ENCODE measurements at places on chromosomes 5 and 9.

DNA sequence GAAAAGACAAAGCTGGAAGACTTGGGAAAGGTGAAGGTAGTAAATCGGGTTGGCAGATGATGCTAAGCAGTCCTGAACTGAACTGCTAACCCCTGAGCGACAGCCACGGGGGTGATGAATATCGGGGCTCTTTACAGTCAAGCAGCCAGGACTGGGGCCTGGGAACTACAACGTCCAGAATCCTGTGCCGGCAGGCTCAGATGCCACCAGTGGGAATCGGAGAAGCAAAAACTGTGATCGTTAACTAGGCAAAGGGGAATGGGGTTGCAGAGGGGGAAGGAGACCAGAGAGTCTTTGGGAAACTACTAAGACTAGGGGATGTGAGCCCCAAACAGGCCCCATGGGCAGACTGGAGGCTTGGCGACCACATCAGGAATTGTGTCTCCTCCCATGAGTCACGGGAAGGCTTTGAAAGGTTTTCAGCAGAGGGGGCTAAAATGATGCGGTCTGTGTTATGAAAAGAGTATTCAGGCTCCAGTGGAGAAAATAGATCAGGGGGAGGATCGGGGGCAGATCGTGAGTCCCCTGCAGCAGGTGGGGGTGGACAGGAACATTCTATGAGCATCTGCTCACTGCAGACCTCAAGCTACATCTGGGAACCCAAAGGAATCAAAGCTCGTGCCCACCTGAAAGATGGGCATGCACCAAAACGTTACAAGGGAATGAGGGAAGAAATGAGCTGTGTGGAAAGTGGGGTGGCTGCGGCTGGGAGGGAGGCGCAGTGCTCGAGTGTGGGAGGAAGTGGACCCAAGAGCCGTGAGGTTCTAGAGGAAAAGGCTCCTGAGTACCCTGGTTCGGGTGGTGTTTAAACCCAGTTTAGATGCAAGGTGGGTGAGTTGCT is 53.8 kb downstream of the HRH2 start:
- DNase-seq = no peak

DNA sequence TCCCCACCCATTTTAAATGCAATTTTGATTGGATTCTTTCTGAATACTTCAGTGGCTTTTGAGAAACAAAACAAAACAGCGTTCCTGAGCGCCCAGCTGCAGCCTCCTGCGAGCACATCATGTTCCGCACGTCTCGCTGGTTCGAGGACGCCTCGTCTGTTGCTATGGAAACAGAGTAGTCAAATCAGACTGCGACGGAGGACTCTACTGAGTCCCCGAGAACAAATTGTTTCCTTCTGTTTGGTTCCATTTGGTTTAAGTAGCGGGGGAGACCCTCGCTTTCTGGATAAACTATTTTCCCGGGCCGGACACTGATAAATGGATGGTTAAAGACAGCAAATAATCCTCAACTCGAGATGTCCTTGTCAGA is 69.0 kb downstream of the SLC28A3 start:
- no peak for DNase-seq

- peak; percentile 21 for DNase-seq
These were observed 29.0 kb upstream of the CCNG1 start for GRCh38 chr5:163408311-163408923.

- DNase-seq = no peak
These were observed 57.0 kb downstream of the FBXL17 start for GRCh38 chr5:108324886-108325285.

- no peak for DNase-seq
These were observed 185.6 kb upstream of the POU5F2 start for GRCh38 chr5:93926831-93927620.

- no peak for DNase-seq
These were observed 64.7 kb downstream of the BARX1 start for GRCh38 chr9:93890436-93890935.

- DNase-seq = no peak
These were observed 34.9 kb downstream of the WNK2 start for GRCh38 chr9:93218671-93219420.

DNA sequence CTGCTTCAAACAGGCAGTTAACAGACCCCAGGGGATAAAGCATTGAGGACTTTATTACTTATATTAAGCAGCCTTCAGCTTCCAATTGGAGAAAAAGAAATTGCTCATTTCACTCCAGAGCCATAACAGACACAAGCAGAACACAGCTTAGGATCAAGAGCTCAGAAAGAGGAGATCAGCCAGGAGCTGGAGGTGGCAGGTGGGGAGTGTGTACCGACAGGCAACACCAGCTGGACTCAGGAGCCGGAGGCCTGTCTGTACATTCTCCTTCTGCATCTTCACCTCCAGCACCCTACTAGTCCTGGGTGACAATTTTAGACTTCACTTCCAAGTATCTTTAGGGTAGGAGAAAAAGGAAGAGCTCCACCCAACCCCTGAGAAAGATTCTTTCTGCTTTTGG is 35.8 kb downstream of the NRG2 start:
- DNase-seq = no peak

DNA sequence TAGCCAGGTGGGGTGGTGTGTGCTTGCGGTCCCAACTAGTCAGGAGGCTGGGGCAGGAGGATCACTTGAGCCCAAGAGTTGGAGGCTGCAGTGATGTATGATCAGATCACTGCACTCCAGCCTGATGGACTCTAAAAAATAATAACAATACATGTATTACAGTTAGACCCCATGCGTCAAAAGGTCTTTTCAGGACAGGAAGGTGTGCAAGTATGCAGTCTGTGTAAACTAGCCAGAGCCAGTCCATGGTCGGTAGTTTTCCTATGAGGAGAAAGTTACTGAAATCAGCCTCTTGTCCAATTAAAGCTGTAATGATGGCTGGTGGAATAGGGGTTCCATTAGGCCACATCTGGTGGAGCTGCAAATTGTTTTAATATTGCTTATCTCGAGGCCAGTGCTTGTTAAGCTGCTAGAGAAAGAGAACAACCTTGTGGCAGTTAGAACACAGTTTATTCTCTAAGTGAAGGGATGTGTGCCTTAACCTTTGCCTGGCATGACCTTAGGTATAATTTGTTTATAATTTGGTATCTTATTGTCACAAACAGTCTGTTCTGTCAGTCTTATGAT is 1.5 kb upstream of the STOM start:
- DNase-seq = no peak

DNA sequence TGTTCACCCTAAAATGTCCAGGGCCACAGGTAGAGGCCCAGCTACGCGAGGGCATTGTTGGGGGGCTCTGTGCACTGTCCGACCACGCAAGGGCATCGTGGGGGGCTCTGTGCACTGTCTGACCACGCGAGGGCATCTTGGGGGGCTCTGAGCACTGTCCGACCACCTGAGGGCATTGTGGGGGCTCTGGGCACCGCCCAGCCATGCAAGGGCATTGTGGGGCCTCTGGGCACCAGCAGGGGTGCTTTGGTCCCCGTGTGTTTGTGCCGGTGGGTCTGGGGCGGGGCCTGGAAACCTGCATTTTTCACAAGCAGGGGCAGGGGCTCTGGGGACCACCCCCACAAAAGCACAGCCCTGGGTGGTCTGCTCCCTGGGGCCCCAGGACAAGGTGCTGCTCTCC is 41.5 kb upstream of the RXRA start:
- DNase-seq = no peak

GRCh38 chr9:102273952-102274351 is 535.5 kb upstream of the GRIN3A start:
- DNase-seq = no peak

- DNase-seq = no peak
These were observed 173.2 kb upstream of the FBN2 start for GRCh38 chr5:128711216-128711615.

DNA sequence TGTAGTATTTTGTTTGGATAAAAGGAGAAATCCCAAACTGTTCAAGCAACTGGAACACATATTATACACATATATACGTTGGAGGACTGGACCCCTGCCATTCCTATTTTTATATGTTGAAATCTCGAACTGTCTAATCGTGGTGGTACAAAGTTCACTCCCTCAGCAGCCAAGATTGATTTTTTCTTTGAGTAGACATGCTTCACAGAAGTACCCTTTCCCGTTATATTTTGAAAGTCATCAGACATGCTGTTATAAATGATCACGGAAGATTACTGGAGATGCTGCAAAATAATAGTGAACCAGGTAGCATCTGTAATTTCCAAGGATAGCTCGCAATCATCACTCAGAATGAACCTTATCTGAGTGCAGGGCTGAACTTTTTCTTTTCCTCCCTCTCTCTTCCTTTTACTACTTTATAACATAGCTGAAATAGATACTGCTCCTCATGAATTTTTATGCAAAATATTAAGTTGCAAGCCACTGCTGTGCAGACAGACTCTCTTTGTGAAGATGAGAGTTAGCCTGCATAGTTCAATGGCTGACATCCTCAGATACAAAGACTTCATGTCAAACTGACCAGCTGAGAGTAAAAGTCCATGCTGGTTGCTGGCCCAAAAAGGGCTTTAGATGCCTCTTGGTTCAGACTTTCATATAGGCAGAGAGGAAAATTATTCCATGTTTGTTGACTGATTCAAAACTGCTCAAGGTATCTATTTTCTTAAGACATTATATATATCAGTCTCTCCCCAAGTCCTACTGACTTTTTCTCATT is 451.9 kb downstream of the TMEM38B start:
- DNase-seq = no peak

- DNase-seq = peak; percentile 74
These were observed at the start of gene SUSD1 for GRCh38 chr9:112174965-112175795. TSS of gene SUSD1 (minus strand) at chr9:112175297. CDS start at chr9:112175235, 62 bp downstream.

- DNase-seq = no peak
These were observed 35.5 kb downstream of the RNF38 start for GRCh38 chr9:36364577-36364976.

DNA sequence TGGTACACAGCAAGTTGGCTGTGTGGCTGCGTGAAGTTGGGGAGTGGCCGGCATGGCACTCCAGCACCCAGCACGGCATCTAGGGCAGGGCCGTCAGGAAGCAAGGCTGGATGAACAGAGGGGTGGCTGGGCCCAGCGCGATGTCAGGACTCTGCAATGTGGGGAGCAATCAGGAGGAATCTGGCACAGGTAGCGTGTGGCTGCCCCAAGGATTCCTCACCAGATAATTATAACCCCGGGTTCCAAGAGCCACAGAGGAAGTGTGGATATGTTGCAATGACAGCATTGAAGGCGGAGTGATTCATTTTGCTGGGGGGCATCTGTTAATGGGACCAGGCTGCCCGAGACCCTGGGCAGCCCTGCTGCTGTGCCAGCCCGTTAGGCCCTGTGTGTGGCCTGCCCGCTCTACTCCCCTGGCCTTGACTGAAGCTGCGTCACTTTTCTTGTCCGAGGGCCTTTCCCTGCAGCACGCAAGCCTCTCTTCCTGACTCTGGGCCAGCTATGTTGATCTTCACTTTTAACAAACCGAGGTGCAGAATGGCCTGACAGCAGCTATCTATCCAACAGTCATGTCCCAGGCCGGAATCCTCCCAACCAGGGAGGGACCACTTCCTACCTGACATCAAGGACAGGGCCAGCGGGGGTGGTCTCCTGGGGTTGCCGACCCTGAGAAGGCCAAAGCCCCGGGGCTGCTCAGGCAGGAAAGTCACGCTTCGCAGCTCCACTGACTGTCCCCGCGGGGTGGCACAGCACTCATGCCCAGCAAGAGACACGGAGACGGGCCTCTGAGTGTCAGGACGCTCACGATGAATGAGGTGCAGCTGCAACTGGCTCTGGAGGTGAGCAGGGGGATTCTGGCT is 118.0 kb upstream of the PHYKPL start:
- DNase-seq = no peak

GRCh38 chr9:73573235-73573634 is 421.6 kb downstream of the ANXA1 start:
- no peak for DNase-seq

GRCh38 chr9:126565336-126566128 is 48.2 kb upstream of the LMX1B start:
- no peak for DNase-seq

Measured in CMK (cell line).